Foreskin fibroblast (primary cell): ENCODE measurements at places on chromosomes 12 and 14.

GRCh38 chr12:115709540-115710011 lies 567.9 kb downstream of the MED13L start:
- peak; percentile 46 for DNase-seq

DNA sequence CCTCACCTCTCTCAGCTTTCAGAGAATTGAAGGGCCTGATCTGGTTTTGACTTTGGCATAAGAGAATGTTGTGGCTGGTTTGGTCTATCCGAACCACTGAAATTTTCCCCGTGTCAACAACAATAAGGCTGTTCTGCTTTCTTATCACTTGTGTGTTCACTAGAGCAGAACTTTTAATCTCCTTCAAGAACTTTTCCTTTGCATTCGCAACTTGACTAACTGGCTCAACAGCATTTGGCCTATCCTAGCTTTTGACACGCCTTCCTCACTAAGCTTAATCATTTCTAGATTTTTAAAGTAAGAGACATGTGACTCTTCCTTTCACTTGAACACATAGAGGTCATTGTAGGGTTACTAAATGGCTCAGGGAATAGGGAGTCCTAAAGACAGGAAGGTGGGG lies 25.9 kb upstream of the EDDM3A start:
- no peak for DNase-seq

GRCh38 chr12:16421806-16422205 lies 74.4 kb downstream of the MGST1 start:
- DNase-seq, result peak; percentile 6

GRCh38 chr14:38363217-38363616 lies 107.3 kb upstream of the CLEC14A start:
- no peak for DNase-seq

GRCh38 chr12:77062846-77063461 lies 2.4 kb downstream of the E2F7 start:
- peak; percentile 75 for DNase-seq
